ENCODE measurements at places on chromosomes 12 and 14.

- H3K4me1 ChIP-seq, result no peaks in the 10 kb centered on the region
- no peak for DNase-seq
- no peak overlapping the region for H3K27ac ChIP-seq
- no peaks in the 10 kb centered on the region for H3K36me3 ChIP-seq
- no peaks in the 10 kb centered on the region for H3K27me3 ChIP-seq
Measured at GRCh38 chr14:93456356-93456755, 25.6 kb downstream of the UNC79 start.

DNA sequence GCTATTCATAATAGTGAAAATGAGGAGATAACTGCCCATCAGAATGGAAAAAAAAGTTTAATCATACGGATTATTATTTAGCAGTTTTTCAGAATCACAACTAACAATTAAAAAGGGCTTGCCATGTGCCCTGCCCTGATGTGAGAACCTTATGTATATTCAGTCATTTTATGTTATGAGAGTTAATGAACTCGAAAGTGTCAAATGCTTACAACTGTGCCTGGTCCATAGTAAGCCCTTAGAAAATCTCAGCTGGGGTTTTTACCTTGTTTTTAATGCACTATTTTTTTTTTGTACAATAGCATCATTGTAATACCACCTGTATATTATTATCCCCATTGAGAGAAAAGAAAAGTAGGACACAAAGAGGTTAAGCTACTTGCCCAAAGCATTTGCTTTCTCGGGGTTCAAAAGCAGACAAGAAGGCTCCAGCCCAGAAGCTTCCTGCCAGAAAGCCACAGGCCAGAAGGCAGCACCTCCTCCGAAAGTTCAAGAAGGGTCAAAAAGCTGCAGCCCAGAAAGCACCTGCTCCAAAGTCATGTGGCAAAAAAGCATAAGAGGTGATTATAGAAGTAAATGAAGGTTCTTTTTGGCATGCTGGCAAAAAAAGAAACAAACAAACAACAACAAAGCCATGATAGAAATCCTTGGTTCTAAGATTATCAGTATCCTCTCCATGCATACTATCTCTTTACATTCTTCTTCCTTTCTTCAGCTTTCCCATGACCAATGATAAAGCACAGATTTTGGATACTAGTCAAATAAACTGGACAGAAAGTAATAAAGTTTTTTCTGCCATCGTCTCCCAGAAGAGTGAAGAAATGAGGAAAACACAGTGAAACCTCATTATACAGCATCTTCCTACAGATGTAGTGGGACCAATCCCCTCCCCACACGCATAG is 59.1 kb upstream of the NAP1L1 start:
- no peaks in the 10 kb centered on the region for H3K27me3 ChIP-seq
- H3K4me1 ChIP-seq, result no peaks in the 10 kb centered on the region
- H3K36me3 ChIP-seq, result no peaks in the 10 kb centered on the region
- no peak for DNase-seq
- no peak overlapping the region for H3K4me3 ChIP-seq

DNA sequence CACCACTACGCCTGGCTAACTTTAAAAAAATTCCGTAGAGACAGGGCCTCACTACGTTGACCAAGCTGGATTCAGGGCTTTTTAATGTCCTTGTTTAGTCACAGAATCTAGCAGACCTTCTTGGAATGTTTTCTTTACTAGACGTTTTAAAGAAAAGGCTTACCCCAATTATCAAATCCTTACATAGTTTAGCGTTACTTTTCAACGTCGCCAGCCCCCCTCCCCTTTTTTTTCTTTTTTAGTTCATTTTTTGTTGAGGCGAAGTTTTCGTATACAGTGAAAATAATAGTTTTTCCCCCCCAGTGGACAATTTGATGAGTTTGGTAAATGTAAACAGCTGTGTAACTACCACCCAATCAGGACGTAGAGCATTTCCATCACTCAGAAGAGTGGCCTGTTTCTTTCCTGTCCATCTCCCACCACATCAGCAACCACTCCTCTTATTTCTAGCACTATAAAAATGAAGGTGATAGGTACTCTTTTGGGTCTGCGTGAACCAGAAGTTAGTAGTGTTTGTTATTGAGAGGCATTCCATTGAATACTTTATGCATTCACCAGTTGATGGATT is 753 bp upstream of the DLGAP5 start:
- peak overlapping the region; percentile 64 for H3K4me3 ChIP-seq
- no peak overlapping the region for H3K27ac ChIP-seq
- peaks cover 5% of the 10 kb centered on the region for H3K4me1 ChIP-seq
- no peak for DNase-seq
- no peaks in the 10 kb centered on the region for H3K27me3 ChIP-seq

DNA sequence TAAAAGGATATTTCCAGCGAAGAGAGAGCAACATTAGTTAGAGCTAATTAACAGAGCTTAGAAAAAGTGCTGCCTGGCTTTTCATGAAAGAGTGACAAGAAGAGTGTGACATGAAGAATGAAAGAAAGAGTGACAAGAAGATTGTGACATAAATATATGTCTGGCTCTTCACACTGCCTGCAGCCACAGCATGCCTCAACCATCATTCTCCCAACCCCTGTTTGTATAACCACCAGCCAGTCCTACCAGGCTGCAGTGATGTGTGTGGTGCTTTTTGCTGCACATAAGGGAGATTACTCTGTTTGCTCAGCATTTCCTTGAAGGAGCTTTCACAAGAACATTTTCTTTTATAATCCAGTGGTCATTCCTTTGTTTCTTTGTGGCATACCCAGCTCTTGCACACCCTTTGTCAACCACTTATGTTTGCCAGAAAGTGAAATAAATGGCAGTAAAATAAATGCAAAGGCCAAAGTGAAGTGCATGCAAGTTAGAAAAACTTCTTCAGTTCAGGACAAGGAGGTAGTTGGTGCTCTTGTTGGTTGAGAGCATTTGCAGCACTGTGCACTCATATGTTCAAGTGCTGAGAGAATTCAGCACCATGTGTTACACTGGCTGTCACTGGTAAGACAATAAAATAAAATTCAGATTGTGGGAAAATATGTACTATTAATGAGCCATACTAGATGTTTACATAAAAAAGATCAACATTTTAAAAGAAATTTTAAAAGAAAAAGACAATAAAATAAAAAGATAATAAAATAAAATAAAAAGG is 50.6 kb downstream of the KIF21A start:
- DNase-seq, result no peak
- no peak overlapping the region for H3K27ac ChIP-seq
- no peak overlapping the region for H3K4me3 ChIP-seq
- H3K36me3 ChIP-seq, result no peaks in the 10 kb centered on the region
- no peaks in the 10 kb centered on the region for H3K27me3 ChIP-seq

DNA sequence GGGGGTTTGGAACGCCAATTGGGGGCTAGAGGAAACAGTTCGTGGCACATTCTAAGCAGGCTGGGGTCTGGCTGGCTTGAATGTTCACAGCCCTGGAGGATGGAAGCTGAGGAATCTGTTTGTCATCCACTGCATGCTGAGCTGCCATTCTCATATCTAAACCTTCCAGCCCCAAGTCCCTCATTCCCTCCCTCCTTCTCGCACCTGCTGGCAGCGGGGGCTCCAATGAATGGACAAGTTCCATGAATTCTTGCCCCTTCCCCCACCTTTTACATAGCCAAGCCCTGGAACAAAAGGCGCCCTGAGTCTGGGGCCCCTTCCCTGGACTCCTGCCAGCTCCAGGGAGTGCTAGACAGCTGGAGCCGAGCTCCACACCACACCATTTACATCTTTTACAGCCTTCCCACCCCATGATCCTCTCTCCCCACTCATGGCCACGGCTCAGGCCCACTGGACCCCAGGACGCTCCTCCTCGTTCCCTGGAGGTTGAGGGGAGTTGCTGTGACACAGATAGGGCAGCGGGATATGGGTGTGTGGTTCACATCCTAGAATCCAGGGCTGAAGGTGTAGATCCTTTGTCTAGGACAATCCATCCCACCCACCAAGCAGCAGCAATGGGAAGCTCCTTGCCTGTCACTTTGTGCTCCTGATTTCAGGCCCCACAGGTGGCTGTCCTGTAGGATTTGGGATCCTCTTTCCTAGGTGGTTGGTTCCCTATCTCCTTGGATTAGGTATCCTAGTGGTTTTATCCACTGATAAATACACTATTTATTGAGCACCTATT is 21.7 kb upstream of the VRTN start:
- H3K27me3 ChIP-seq, result no peaks in the 10 kb centered on the region
- H3K36me3 ChIP-seq, result no peaks in the 10 kb centered on the region
- no peaks in the 10 kb centered on the region for H3K4me1 ChIP-seq
- no peak overlapping the region for H3K27ac ChIP-seq
- no peak overlapping the region for H3K4me3 ChIP-seq

Data from right lobe of liver (tissue), 6 donors.